HT1080 (cell line): ENCODE measurements at places on chromosomes 6 and 20. TPM values are rescaled to one million over a fixed set of nuclear protein-coding genes. Genes with fewer than 3 reads are reported as not detected.
A peak's percentile ranks its signal among the peaks of the same experiment; 100 is the strongest.

DNA sequence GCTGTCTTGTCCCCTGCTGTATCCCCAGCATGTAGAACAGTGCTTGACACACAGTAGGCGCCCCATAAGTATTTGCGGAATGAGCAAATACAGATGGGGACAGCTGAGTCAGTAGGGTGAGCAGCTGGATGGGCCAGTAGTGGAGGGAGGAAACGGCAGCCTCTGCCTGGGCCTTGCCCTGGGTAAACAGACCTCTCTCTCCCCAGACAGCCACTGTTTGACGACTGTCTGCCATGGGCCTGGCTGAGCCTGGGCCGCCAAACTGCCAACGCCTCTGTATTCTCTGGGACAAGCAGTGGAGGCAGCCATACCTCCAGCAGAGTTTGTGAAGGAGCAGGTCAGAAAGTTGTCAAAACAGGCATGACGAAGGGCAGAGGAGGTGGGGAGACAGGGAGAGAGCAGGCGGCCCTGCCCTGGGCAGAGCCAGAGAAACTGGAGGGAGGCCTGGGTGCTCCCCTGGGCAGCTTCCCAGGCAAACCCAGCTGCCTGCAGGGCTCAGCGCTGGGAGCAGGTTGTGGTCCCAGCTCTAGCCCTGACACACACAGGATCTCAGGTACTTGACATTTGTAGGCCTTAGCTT lies 15.2 kb downstream of the HNF4A start:
- no peak for DNase-seq

DNA sequence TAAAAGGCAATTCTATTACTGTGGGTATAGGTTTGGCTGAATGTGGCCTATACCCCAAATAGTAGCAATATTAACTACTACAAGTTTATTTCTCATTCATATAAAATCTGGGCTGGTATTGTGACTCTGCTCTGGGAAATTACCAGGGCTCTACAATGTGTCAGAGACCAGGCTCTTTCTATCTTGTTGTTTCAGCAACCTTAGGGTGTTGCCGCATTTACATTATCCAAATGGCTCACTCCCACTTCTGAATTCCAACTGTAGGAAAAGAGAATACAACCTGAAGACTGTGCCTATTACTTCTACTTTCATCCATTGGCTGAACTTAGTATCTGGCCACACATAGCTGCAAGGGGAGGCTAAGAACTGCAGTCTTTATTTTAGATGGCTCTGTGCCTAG lies 106.7 kb upstream of the CENPW start:
- no peak for DNase-seq

The PLA2G7 gene
- not detected in 2 replicates for total RNA-seq

The PBX2 gene
- 28.9 and 31.4 TPM in 2 replicates for total RNA-seq

DNA sequence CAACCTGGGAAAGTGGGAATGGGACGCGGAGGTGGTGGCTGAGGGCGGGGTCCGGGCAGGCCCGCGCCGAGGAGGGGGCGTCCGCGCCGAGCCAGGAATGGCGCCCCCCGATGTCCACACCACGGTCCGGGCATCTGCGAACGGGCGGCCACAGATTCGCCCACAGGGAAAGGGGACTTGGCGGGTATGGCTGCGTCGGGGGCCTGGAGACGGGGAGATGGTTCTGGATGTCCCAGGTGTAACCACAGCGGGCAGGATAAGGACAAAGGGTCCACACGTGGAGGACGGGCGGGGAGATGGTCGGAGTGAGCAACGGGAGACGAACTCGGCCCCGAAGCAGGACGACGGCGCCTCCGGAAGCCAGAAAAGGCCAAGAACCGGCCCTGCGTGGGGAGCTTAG lies 124.6 kb downstream of the WDR27 start:
- DNase-seq, result no peak

DNA sequence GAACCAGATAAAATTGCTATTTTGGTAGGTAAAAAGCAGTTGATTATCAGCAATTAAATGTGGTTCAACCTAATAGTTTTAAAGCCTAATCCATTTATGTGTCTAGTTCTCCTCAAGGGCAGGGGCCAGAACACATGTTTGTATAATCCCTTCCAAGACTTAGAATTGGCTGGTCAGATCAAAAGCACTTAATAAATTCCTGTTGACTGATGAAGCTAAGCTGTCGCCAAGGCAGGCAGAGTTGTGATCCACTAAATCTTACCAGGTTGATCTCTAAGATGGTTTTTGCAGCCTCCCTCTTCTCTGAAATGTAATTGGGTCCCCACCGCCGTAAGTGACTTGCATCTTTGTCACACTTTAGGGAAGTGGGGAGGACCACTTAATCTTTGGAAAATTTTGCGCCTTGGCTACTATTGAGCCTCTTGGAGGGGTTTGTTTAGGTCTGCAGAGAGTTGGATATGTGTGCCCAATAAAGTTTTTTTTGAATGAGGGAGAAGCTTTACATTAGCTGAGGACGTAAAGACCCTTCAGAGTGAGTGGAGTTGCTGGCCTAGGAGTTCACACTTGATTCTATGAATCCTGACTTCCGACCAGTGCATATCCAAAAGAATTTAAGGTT lies 65.9 kb downstream of the PHF20 start:
- no peak for DNase-seq

DNA sequence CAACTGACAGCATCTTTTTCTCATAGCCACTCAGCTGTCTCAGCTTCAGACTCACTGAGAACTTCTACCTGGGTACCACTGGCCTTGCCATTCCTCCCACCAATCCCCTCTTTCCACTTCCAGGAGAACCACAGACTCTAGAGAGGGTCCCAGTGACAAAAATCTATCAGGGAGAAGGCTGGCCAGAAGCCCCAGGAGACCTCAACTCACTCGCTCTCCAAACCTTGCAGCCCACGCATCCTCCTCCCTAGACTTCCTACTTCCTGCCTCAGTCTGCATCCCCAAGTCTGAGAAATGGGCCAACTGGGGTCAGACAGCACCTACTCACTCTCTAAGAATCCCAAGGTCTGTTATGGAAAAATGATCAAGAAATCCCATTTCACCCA lies 1.2 kb downstream of the TMEM239 start:
- DNase-seq, result no peak

The TCP11 gene
- total RNA-seq, result 0.13 TPM in 1 of 2 replicates, not detected in the other

- DNase-seq, result peak; percentile 28
These were observed 54.3 kb upstream of the BACH2 start for GRCh38 chr6:90350689-90351554.

- DNase-seq, result peak; percentile 80
These were observed 610 bp downstream of the PSORS1C1 start for GRCh38 chr6:31114970-31115849.

The RAET1G gene
- total RNA-seq, result 1.6 and 2.4 TPM in 2 replicates

DNA sequence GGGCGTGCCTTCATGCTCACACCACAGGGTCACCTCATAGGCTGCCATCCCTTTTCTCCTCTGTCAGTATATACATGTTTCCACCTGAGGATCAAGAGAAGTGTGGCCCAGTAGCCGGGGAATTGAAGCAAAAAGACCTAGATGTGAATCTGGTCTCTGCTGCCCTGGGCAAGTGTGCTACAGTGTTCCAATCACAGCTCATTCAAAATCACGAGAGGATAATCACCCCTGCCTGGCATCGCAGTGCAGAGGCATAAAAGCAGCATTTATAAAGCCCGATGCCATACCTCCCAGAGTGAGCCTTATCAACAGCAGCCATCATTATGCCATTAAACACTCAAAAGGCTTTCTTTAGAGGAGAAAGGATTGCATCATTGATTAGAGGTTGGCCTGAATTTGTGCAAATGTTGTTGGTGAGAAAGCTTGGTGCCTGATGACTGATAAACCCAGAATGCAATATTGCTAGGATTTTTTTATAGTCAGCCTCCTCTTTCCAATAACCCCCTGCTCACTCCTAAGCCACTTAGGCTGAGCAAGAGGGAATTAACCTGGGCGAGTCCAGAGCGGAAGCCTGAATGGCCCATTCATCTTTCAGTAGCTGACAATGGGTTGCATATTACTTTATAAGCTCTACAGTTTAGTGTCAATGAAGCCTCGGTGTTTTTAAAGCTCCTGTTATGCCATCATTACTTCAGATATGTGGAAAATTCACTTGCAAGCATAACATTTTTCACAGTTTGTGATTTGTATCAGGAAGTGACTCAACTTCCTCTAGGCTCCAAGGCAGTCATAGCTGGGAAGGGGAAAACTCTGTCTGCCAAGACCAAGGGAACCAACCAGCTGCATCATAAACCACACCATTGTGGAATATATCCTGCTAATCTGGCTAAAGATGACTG lies 92.5 kb upstream of the NXT1 start:
- peak; percentile 95 for DNase-seq

DNA sequence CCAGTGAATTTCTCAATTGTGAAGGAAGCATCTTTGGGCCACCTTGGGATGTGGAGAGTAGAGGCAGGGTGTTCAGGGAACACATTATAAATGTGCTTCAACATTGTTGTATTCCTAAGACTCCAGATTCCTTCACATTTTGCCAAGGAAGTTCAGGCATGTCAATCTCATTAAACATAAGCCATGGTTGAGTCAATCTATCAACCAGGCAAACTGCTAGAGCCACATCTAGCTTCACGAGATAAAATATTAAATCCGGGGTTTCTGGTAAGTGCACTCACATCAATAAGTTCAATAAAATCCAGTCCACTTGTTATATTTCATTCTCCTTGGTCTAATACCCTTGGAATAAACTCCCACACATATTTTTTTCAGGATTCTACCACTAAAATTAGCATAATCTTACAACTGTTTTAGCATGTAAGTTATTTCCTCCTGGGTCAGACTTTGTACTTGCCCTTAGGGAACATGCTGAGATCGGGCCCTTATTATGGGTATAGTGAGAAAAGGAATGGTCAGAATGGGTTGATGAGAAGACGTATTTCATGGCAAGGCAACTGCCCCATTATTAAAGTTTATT lies 93.6 kb downstream of the ADTRP start:
- DNase-seq, result no peak

The SLC12A5 gene
- total RNA-seq, result 1.3 and 5.1 TPM in 2 replicates

DNA sequence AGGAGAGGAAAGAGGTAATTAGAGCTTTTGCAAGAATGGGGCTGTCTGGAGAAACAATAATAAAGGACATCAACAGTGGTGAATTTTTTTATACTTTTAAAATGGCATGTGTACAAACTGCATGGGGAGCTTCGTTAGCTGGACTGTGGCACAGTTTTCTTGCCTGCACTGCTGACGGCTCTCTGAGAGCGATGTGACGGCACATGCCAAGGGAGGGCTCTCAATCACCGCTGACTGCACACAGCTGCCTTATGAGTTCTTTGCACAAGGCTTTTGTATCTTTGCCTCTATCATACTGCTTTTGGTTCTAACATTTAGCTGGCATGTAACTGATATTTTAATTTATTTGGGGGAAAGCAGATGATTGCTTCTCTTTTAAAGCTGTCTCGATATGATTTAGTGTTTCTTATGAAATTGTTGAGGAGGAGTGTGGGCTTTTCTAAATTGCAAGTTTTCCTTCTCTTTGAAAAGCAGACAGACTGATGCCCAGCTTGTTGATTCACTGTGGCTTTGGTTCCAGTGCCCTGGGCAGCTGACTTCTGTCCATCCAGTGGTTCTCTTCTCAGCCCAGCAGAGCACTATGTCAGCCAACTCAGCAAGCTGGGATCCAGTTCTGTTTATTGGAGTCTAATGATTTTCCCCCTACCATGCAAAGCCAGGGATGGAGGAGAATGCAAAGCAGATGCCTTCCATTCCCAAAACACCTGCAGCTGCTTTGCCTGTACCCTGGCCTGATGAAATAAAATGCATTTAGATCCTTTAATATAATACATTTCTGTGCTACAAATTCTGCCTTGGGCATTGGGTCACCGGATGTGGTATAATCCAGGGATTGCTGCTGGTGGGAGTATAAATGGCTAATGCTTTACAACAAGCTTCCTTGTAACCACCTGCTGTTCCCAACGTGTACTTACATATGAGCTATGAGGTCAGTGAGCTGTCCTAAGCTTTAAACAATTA lies 323.9 kb downstream of the ZFAND3 start:
- peak; percentile 67 for DNase-seq

The SDHAF4 gene
- 3.0 and 3.3 TPM in 2 replicates for total RNA-seq

The GOPC gene
- 16.7 and 19.0 TPM in 2 replicates for total RNA-seq

The OVOL2 gene
- 0.34 TPM in 1 of 2 replicates, not detected in the other for total RNA-seq

The CASS4 gene
- not detected in 2 replicates for total RNA-seq

DNA sequence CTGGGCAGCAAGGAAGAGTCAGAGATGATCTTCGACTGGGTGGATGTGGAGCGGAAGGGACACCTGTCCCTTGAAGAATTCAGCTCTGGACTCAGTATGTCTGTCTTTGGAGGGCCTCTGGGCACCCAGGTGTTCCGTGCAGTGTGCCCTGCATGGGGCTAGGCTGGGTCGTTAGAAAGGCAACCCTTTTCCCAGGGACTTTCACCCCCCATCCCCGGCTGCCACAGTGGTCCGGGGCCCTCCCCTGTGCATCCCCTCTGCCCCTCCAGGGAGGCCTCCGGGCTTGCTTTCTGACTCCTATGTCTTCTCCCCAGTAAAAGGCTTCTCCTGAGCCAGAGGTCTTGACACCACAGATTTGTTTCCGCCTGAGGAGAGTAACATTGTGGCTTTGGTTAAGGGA lies 16.2 kb downstream of the RAB44 start:
- no peak for DNase-seq

GRCh38 chr6:156778454-156779205 lies 1.5 kb downstream of the ARID1B start:
- DNase-seq, result peak; percentile 54

GRCh38 chr6:80022803-80023202 lies 18.4 kb downstream of the TTK start:
- peak; percentile 76 for DNase-seq

GRCh38 chr6:75922226-75922625 lies 150.2 kb downstream of the IMPG1 start:
- peak; percentile 62 for DNase-seq

DNA sequence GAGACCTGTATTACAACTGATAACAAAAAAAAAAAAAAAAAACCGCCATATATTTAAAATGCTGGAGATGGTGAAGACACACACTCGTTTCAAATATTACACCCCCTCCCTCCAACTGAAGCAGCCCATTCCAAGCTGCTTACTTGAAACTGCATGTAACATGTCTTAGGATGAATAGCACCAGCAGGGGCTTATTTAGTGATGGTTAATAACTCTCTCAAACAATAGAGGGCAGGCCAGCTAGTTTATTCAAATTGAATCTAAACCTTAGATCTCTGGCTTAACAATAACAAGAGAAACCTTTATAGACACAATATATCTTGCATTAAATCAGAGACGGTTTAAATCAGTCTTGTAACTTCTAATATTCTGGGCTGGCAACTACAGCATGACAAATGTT lies 9.3 kb upstream of the JPH2 start:
- no peak for DNase-seq

GRCh38 chr6:82259389-82259788 lies 11.8 kb upstream of the IBTK start:
- DNase-seq, result no peak

DNA sequence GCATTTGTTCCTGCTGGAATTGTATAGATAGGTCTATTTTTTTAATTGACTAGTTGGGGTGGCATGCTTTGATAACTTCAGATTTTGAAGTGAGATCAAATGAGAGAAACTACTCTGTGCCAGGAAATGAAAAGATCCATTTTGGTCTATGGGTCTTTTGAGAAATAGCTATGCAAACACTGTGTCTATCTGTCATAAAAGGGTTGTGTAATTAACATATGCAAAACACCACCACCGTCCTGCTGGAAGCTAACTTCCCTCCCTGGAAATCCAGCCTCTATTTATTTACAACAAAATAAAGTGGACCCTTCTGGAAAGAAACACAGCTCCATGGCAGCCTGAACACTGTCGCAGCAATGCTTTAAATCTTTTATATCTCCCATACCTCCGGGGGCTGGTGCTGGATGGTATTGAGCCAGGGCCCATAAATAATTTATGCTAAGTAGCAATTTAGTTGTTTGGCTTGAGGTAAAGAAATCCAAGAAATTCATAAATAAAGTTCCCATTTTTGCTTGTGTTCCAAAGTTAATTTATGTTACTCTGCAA lies 244.2 kb upstream of the POU3F2 start:
- no peak for DNase-seq

The KCNQ2 gene
- total RNA-seq, result under 0.01 and 0.23 TPM in 2 replicates

- DNase-seq, result no peak
These were observed 166.6 kb downstream of the KHDRBS2 start for GRCh38 chr6:62119401-62119800.
